ENCODE measurements at places on chromosomes 5 and 9.

- DNase-seq: no peak
Observed at GRCh38 chr9:529731-530130, 311.8 kb upstream of the DMRT1 start.

GRCh38 chr9:113375057-113376023 is 1.4 kb downstream of the HDHD3 start:
- DNase-seq: no peak

DNA sequence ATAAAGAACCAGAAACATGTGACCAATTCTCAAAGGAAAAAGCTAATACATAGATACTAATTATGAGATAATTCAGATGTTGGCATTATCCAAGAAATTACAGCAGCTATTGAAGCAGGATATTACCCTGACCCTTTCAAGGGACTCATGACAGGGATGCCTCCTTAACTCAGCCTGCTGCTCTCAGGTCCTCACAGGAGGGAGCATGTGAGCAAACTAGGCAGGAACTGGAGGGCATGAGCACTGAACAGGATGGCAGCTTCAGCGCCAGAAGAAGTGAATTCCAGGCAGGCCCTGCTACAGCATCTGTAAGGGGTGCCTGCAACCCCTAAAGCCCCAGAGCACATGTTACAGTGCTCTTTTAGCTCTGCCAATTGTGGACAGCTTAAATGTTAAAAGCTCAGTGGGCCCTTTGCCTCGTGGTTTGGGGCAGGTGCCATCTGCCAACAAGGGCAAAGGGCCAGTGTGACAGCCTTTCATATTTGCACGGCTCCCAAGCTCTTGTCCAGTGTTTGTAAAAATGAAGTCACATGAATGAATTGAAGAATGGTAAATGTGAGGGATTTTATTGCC is 464.7 kb upstream of the COX7C start:
- no peak for DNase-seq

- DNase-seq: no peak
Observed at GRCh38 chr9:133419005-133419404, 1.2 kb upstream of the REXO4 start.

DNA sequence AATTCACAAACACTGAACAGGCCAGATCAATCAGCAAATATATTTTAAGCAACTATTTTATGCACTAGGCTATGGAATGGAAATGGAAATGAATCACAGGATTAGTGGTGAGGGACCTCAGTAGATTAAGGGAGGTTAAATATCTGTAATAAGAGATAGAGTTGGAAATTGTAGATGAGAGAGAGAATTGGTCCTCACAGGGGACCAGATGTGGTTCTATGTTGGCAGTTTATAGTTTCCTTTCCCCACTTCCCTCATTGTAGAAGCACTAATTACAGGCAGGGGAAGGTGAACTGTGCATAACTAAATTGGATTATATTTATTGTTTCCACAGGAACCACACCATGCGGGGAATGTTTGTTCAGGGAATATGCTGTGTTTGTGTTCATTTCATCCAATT is 496.2 kb downstream of the ARHGEF28 start:
- no peak for DNase-seq

DNA sequence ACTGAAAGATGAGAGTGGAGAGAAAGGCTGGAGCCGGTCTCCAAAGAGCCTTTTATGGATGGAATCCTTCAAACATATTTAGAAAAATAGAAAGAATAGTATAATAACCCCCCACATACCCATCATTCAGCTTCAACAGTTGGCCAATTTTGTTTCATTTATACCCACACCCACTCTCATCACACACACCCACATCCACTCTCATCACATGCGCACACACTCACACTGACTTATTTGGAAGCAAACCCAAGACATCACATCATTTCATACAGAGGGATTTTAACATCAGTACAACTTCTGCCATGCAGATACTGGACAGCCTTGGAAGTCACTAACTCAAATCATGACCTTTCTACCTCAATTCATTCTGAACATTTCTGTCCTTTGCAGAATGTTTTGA is 72.8 kb upstream of the CPLX2 start:
- no peak for DNase-seq

- DNase-seq: no peak
Observed at GRCh38 chr5:118405650-118406061, 582.7 kb downstream of the DTWD2 start.

- DNase-seq: no peak
Observed at GRCh38 chr9:125867751-125868415, 120.7 kb downstream of the PBX3 start.

DNA sequence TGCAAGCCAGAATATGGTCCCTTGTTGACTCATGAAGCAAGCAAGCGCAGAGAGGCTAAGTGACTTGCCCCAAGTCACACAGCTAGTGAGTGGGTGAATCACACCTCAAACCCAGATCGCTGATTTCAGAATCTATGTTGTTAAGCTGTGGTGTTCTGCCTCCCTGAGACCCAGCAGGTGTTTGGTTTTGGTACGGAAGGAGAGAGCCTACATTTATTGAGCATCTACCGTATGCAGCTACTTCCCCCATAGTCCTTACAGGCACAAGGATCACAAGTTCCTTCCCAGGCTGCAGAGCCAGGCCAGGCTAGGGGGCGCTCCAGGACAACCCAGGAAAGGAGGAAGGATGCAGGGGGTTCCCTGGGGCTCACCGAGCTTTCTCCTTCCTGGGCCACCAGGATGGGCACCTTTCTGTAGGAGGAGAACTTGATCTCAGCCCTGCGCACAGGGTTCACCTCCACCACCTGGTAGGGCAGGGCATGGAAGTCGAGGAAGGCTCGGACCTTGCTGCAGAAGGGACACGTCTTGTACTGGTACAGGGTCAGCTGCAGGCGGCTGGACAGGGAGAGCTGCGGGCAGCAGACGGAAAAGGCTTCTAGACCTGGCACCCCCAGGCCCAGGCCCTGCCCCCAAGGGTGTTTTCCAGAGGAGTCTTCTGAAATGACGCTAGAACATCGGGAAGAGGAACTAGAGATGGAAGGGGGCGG is 2.5 kb downstream of the PTGES2 start:
- peak; percentile 40 for DNase-seq

- no peak for DNase-seq
Observed at GRCh38 chr9:89154651-89155336, 23.8 kb downstream of the SHC3 start.

DNA sequence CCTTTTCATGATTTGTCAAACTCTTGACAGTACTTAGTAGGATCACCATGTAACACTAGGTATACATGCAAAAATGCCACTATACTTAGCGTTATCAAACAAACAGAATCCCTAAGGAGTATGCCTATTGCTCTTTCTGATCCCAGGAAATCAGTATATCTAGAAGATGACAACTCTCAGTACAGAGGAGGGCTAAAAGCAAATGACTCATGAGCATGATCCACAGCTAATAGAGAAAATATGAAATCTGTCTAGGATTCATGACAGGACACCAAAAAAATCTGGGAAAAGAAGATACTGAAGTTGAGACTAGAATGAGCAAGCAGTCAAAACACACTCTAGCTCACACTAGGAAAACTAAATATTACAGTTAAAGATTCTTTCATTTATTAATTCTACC is 89.2 kb downstream of the RAPGEF6 start:
- DNase-seq: no peak

DNA sequence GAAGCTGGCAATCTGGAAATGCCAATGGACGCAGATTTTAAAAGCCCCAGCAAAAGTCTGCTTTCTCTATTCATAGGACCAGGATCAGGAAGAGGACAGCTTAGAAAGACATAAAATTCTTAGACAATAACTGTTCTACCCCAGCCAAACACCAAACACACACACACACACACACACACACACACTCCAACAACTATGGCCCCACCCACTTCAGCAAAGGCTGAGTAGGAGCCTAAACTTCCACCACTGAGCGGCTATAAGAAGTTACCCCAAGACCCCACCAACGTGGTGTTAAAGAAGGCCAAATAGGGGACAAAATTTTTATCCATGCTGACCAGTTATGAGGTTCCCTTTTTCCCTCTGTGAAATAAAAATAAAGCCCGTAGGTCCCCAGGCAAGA is 32.9 kb downstream of the ZMAT2 start:
- no peak for DNase-seq

DNA sequence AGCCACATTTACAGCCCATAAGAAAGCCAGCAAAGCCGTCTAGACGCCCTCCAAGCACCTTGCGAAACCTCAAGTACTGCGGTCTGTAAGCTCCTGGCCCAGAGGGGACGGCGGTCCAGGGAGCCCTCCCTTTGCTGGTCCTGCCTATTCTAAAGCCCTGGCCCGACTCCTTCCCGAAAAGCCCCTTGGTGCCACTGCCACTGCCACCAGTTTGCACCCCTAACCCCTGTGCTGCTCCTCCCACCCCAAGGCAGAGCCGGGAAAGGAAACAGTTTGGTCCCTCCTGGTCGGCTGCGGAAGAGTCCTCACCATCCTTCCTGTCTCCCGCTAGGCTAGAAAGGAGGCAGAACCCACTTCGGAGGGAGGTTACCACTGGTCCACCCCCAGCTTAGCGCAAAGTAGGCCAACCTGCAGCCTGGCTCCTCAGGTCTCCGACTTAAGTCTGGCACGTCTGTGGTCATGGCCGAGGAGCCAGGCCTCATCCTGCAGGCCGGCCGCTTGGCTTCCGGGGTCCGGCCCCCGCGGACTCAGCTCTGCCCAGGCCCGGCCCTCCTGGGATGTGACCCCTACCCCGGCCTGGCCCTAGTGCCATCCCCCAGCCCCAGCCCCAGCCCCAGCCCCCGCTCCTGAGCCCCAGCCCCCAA is 916 bp downstream of the TOR1A start:
- no peak for DNase-seq

- DNase-seq: no peak
Observed at GRCh38 chr5:135340568-135340967, 58.5 kb downstream of the MACROH2A1 start.

- DNase-seq: no peak
Observed at GRCh38 chr9:107090218-107090617, 192.9 kb upstream of the RAD23B start.

DNA sequence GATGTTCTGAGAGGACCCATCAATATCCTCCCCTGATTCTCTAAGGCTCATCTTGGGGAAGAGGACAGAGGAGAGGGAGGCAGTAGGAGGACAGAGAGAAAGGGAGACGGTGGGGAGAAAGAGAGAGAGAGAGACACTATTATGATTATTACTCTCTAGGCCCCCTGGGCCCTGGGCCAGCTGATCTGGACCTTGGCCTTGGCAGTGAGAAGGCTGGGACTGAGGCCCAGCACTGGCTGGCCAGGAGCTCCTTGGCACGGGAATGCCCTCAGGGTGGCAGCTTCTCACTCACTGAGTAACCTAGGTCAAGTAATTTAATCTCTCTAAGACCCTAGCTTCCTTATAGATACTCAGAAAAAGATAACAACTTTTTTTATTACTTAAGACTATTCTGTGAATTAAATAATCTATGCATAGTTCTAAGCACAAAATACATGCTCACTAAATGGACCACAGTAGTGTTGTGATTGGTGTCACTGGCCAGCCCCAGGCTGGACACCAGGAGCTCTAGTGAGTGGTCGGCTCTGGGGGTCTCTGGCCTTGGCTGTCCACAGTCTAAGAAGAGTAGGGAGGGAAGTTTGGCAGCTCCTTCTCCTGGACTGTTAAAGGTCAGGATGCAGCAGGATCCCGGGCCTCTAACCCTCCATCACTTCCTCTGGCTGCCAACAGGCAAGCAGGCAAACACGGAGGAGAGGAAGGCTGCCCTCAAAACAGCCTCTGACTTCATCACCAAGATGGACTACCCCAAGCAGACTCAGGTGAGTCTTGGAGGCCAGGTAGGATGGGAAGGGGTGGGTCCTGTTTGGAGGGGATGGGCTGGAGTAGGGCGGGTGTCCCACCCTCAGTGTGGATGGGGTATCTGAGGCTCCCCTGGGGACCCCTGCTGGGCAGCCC is 50.0 kb downstream of the GSN start:
- DNase-seq: no peak

DNA sequence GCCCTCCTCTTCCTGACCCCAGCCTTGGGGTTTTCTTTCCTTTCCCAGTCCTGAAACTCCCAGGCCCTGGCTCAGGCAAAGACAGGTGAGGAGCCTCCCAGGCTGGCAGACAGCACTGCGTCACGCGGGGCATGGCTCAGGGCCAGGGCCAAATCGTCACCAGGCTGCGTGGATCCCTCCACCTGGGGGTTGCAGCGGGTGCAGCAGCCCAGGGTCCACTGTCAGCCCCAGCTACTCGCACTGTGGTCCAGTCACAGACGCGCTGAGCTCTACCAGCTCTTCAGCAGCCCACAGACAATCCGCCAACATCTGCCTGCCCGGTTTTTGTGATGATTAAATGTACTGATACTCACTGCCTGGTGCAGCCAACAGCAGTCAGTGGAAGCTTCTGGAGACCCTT is 12.1 kb downstream of the FAM78A start:
- DNase-seq: no peak

DNA sequence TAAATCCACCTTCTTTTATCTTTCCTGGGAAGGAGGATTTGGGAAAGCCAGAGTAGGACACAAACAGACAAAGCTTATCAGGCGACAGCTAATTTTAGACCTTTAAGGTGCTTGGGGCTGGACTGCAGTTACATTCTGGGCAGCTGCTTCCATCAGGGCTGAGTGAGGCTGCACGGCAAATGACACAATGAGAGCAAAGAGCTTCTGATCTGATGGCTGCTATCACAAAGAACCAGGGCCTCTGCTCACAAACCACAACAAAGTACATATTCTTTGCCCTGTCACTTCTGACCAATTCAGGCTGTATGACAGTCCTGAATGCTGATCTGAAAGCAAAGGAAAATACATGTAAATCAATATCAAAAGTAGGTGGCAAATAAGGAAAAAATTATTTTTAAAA is 93.1 kb downstream of the MRPS27 start:
- no peak for DNase-seq

- no peak for DNase-seq
Observed at GRCh38 chr9:82665324-82665723, 397.6 kb downstream of the RASEF start.

All from activated naive CD4-positive, alpha-beta T cell (primary cell).